Smooth muscle cell of the umbilical artery (primary cell): ENCODE measurements at places on chromosomes 1 and 21. TPM values are rescaled to one million over a fixed set of nuclear protein-coding genes. Genes with fewer than 3 reads are reported as not detected.

Gene COL8A2
- 9.2 and 19.6 TPM in 2 replicates for total RNA-seq

Gene SH2D5
- 0.89 and 8.5 TPM in 2 replicates for total RNA-seq

Gene TBX19
- total RNA-seq, result 0.60 and 0.89 TPM in 2 replicates

Gene FOXO6
- total RNA-seq, result under 0.01 TPM in 1 of 2 replicates, not detected in the other

Gene KCNJ15
- total RNA-seq, result 0.74 and 1.8 TPM in 2 replicates

Gene RAP1GAP
- 0.09 and 0.89 TPM in 2 replicates for total RNA-seq

Gene SPTA1
- total RNA-seq, result 0.05 TPM in 1 of 2 replicates, not detected in the other

Gene LCE1F
- total RNA-seq, result not detected in 2 replicates

Gene RPE65
- total RNA-seq, result not detected in 2 replicates

Gene CGN
- total RNA-seq, result 0.09 TPM in 1 of 2 replicates, not detected in the other

Gene MARCKSL1
- 28.5 and 46.6 TPM in 2 replicates for total RNA-seq

Gene RNPEP
- total RNA-seq, result 81.7 and 89.0 TPM in 2 replicates

Gene ALG14
- 0.69 and 1.8 TPM in 2 replicates for total RNA-seq

Gene S100A12
- not detected in 2 replicates for total RNA-seq

Gene TFF2
- not detected in 2 replicates for total RNA-seq

Gene CNR2
- total RNA-seq, result not detected in 2 replicates

Gene DHCR24
- 76.0 and 184 TPM in 2 replicates for total RNA-seq

Gene SELENBP1
- 11.2 and 14.6 TPM in 2 replicates for total RNA-seq

Gene MYOG
- total RNA-seq, result not detected in 2 replicates
